ENCODE measurements at places on chromosomes 11 and 22.

- no peak for DNase-seq
Measured at GRCh38 chr11:117950301-117950700, 21.1 kb upstream of the TMPRSS13 start.

DNA sequence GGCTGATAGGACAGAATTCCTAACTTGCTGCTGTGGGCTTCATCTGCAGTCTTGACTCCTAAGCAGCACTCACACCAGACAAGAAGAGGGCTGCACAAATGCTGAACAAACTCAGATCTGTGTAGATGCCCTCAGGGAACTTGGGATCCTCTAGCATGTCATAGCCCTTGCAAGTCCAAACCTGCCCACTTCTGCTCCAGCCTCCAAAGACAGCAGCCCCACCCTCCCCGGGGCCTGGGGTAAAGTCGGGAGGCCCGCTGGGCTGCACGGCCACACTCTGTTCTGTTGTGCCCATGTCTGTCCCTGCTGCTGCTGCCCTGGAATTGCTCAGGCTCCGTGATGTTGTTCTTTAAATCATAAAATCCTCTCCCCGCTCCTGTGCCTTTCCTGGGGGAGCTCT, 28.3 kb downstream of the DRD2 start:
- no peak for DNase-seq

- DNase-seq: no peak
Measured at GRCh38 chr11:110317516-110317932, 21.1 kb upstream of the RDX start.

GRCh38 chr11:116882386-116882785, 45.0 kb upstream of the APOA1 start:
- DNase-seq: peak; percentile 35

- no peak for DNase-seq
Measured at GRCh38 chr11:84990141-84990540, 637.0 kb downstream of the DLG2 start.

- DNase-seq: no peak
Measured at GRCh38 chr11:36016263-36016662, 72.4 kb downstream of the LDLRAD3 start.

DNA sequence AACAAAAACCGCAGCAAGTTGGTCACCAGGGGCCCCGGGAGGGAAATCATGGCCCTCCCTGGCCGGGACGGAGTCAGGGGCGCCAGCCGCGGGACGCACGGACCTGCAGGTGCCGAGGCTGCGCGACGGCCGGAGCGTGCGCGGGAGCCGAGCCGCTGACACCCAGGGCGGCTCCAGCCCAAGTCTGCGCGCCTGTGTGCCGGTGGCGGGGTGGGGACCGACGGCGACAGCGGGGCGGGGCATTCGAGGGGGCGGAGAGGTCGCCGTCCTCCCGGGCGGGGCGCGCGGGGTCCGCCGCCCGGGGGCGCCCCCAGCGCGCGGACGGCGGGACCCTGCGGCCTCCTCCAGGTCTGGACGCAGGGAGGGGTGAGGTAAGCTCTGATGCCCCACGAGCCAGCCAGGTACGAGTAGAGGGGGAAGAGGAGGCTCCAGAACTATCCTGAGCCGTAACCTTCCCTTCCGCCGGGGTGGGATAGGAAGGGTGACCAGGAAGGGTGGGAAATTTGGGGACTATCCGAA, at the start of gene ESAM:
TSS of gene ESAM (minus strand) at position 186 of the 519 bp plus-strand sequence. CDS start at position 50, 136 bp downstream.
- DNase-seq: no peak

DNA sequence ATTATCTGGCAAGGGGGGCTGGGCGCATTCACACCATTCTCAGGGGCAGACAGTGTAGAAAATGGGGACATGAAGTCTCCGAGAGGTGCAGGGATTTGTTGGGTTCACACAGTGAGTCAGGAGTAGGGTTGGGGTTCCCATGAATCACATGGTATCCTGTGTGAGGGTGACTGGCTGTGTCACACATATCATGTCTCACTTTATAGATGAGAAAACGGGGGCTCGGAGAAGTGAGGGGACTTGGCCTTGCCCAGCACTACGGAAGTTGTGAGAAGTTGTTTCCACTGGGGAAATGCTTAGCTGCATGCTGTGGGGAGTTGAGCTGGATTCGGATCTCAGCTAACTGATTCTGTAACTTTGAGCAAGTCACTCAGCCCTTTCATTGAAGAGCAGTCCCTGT, 4.2 kb downstream of the GAL3ST3 start:
- no peak for DNase-seq

- DNase-seq: no peak
Measured at GRCh38 chr11:126391286-126391954, 35.9 kb downstream of the ST3GAL4 start.

DNA sequence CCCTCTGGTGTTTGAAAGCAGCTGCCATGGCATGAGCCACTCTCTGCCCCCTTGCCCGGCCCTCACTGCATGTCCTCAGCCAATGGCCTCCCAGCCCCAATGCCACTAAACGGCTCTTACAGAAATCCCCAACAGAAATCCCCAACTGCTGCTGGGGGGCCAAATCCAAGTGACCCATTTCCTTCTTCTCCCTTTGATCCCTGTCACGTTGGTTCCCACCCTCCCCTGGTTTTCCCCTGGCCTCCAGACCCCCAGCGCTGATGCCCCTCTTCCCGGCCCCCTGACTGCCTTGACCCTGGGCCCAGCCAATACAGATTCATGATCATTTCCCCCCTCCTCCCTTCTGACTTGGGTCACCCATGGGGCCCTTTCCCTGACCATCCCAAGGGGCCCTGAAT, 30.9 kb downstream of the IGLL1 start:
- no peak for DNase-seq

DNA sequence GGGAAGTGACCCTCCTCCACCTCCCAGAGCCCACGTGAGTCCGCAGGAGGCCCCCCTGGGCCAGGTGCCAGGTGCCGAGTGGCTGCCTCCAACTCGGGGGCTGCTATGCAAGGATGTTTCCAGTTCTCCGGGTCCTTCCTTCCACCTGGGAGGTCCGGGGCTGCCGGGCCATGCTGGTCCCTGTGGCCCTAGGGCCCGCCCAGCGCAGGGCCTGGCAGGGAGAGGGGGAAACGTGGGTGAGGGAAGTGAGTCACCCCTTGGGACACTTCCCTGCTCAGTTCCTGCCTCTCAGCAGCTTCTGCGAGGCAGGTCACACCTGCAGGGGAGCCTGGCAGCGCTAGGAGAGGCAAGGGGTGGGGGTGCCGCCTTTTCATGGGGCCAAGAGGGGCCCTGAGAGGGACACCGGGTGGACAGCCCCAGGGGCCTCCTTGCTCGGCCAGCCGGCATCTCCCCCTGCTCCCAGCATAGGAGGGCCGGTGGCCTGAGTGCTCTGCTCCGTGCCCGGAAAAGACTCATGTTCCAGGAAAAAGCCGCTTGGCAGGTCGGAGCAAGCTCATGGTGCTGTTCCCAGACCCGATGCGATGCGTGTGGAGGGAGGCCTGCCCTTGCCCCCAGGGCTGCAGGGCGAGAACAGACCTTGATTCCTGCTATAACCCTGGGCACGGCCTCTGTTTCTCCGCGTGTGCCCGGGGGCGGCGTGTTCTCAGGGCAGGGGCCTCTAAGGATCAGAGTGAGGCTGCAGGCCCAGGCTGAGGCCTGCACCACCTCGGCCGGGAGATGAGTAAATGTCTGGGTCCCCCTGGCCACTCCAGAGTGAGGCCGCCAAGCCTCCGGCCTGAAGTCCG, 30.3 kb upstream of the WNT7B start:
- peak; percentile 72 for DNase-seq

GRCh38 chr11:131790586-131790985, 420.2 kb downstream of the NTM start:
- no peak for DNase-seq

- no peak for DNase-seq
Measured at GRCh38 chr11:123166071-123166559, 28.9 kb downstream of the CLMP start.

DNA sequence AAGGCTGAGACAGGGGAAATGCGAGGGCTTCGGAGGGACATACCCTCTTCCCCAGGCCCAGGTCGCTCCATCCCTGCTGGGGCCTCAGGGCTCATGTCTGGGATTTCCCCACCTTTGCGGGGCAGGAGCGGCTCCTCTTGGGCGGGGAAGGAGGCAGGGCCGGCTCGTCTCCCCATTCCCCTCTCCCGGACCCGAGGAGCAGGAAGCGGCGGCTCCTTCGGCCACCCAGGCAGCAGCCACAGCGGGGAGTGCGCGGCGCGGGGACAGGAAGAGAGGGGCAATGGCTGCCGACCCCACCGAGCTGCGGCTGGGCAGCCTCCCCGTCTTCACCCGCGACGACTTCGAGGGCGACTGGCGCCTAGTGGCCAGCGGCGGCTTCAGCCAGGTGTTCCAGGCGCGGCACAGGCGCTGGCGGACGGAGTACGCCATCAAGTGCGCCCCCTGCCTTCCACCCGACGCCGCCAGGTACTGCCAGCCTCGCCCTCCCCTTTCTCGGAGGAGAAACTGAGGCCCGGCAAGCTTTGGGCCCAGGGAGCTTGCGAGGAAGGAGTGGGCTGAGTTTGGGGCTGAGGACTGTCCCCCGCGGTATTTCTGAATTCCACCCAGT, at the start of gene ANKK1:
TSS of gene ANKK1 (plus strand) at position 175 of the 607 bp plus-strand sequence. CDS start at position 281, 106 bp downstream.
- DNase-seq: no peak

GRCh38 chr22:47954107-47954506, 1191.7 kb downstream of the TBC1D22A start:
- DNase-seq: no peak

Data from kidney epithelial cell (primary cell).